AML-193 (cell line): ENCODE measurements at places on chromosomes 2 and 18.

GRCh38 chr2:40680547-40680946, 228.7 kb upstream of the SLC8A1 start:
- no peak for DNase-seq

GRCh38 chr18:71798986-71799673, 745.0 kb downstream of the CBLN2 start:
- no peak for DNase-seq

- DNase-seq: no peak
These were observed 243.6 kb upstream of the CXCR4 start for GRCh38 chr2:136361521-136361920.

GRCh38 chr2:104856086-104856972, 2.4 kb downstream of the POU3F3 start:
- DNase-seq: no peak

DNA sequence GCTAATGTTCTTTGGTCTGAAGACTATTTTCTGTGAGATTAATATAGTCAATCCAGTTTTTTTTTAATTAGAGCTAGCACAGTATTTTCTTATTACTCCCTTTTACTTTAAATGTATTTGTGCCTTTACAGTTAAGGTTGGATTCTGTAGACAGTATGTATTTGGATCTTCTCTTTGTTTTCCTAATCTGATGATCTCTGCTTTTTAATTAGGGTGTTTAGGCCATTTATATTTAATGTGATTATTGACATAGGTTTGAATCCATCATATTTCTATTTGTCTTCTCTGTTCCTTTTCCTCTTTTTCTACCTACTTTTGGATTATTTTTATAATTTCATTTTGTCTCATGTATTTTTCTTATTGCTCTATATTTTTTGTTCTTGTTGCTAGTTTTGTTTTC, 437.7 kb downstream of the CPS1 start:
- no peak for DNase-seq
